ENCODE measurements at places on chromosomes 7 and 10.
A peak's percentile ranks its signal among the peaks of the same experiment; 100 is the strongest.

DNA sequence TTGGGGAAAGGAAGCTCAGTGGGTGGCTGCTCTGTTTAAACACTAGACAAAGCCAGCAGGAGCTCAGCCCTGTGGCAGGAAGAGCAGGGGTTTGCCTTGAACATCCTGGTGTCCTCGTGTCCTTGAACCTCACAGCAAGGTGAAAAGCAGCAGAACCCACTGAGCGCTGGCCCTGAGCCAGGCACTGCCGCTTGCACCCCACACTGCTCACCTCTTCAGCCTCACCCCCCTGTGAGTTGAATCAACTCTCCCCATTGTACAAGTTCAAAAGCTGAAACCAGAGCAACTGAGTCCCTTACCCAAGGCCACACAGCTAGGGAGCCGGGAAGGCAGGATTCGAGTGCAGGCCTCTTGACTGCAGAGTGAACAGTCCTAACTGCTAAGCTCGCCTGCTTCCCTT lies 32.0 kb downstream of the SLC29A3 start:
- H3K27ac ChIP-seq: no peak overlapping the region
- peaks cover 17% of the 10 kb centered on the region for H3K36me3 ChIP-seq
- H3K4me3 ChIP-seq: peak overlapping the region; percentile 34
- H3K4me1 ChIP-seq: peaks cover 29% of the 10 kb centered on the region

DNA sequence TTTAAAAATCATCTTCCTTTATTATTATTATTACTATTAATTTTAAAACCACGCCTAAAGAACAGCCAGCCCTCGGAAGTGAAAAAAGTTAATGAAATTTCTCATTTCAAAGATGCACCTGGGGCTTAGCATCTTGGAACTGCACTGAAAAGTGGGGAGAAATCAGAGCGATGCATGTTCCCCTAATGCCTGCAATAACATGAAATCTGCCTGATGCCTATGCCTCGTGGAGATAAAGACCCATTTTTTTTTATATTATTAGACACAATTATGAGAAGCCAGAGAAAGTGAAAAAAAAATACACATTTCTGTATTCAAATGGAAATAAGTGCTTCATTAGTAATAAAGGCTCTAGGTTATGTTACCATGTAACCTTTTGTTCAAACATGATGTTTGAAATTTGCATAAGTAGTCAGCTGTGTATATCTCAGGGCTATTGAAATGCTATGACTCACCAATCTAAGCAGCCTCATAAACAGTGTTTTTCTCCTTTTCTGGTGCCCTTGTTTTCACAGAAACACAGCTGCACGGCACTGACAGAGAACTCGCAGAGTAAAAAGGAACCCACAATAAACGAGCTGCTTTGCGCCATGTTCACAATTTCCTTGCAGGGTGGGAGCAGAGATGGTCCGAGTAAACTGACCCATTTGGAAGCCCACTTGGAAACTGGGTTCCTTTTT lies 175.8 kb upstream of the PRKCQ start:
- DNase-seq: no peak
- H3K27ac ChIP-seq: no peak overlapping the region
- no peaks in the 10 kb centered on the region for H3K4me1 ChIP-seq
- H3K36me3 ChIP-seq: no peaks in the 10 kb centered on the region
- H3K27me3 ChIP-seq: peaks cover 36% of the 10 kb centered on the region

- peaks cover 30% of the 10 kb centered on the region for H3K27me3 ChIP-seq
- DNase-seq: no peak
- H3K36me3 ChIP-seq: no peaks in the 10 kb centered on the region
- no peak overlapping the region for H3K4me3 ChIP-seq
- no peak overlapping the region for H3K27ac ChIP-seq
- H3K4me1 ChIP-seq: peaks cover 2% of the 10 kb centered on the region
These were observed 272.3 kb downstream of the PTPRN2 start for GRCh38 chr7:158315326-158315725.

- no peak overlapping the region for H3K27ac ChIP-seq
- H3K27me3 ChIP-seq: no peaks in the 10 kb centered on the region
- no peak overlapping the region for H3K4me3 ChIP-seq
- H3K4me1 ChIP-seq: no peaks in the 10 kb centered on the region
- no peak for DNase-seq
- H3K36me3 ChIP-seq: no peaks in the 10 kb centered on the region
These were observed 580.6 kb downstream of the PHTF2 start for GRCh38 chr7:78379148-78379547.

GRCh38 chr7:114921631-114922025 lies 266 bp upstream of the MDFIC start:
- H3K4me3 ChIP-seq: peak overlapping the region; percentile 87
- no peaks in the 10 kb centered on the region for H3K27me3 ChIP-seq
- peaks cover 17% of the 10 kb centered on the region for H3K4me1 ChIP-seq

DNA sequence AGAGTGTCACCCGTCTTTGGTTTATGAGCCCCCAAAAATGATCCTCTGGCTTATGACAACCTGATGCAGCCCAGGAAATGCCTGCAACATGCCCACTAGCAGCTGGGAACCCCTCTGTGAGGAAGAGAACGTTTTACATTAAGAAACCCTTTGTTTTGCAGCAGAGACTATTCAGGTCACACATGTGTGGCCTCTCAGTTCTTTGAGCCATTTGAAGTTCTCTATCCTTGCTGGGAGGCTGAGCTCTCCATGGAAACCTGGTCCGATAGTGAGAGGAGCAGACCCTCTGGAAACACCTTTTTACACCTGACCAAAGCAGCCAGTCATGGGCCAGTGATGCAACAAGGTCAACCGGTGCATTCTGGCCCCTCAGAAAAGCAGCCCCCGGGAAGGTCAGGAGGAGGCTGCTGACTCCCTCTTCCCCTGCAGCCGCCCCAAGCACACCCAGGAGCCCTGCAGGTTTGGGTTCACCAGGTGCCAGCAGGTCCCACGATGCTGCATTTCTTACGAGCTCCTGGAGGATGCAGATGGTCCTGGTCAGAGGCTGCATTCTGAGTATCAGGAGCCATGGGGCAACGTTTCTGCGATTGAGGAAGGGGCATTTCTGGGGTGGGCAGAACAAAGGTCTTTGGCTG lies 134.3 kb downstream of the ZMYND11 start:
- no peak overlapping the region for H3K27ac ChIP-seq
- H3K4me1 ChIP-seq: peaks cover 3% of the 10 kb centered on the region
- H3K36me3 ChIP-seq: no peaks in the 10 kb centered on the region

DNA sequence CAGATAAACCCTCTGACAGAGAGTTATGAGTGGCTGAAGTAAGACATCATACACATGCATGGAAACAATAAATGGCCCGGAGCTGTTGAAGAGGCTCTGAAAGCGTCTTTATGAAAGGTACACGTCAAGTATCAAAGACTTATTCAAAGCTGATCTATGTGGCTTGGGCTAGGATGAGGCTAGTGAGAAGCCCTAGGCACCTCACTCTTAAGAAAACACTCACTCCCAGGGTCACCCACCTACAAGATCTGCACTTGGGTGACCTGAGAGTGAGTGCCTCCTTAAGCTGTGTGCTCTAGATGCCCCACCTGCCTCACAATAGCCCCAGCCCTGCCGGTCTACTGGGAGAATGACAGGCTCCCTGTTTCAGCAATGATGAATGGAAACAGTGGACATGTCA lies 1.1 kb upstream of the GIMAP1 start:
- H3K27me3 ChIP-seq: no peaks in the 10 kb centered on the region
- peaks cover 53% of the 10 kb centered on the region for H3K4me1 ChIP-seq
- DNase-seq: no peak
- peak overlapping the region; percentile 100 for H3K4me3 ChIP-seq
- peak overlapping the region; percentile 99 for H3K27ac ChIP-seq
- peaks cover 34% of the 10 kb centered on the region for H3K36me3 ChIP-seq

GRCh38 chr7:149494738-149495368 lies 2.8 kb downstream of the ZNF746 start:
- no peaks in the 10 kb centered on the region for H3K27me3 ChIP-seq
- peaks cover 35% of the 10 kb centered on the region for H3K4me1 ChIP-seq
- no peaks in the 10 kb centered on the region for H3K36me3 ChIP-seq
- DNase-seq: no peak

DNA sequence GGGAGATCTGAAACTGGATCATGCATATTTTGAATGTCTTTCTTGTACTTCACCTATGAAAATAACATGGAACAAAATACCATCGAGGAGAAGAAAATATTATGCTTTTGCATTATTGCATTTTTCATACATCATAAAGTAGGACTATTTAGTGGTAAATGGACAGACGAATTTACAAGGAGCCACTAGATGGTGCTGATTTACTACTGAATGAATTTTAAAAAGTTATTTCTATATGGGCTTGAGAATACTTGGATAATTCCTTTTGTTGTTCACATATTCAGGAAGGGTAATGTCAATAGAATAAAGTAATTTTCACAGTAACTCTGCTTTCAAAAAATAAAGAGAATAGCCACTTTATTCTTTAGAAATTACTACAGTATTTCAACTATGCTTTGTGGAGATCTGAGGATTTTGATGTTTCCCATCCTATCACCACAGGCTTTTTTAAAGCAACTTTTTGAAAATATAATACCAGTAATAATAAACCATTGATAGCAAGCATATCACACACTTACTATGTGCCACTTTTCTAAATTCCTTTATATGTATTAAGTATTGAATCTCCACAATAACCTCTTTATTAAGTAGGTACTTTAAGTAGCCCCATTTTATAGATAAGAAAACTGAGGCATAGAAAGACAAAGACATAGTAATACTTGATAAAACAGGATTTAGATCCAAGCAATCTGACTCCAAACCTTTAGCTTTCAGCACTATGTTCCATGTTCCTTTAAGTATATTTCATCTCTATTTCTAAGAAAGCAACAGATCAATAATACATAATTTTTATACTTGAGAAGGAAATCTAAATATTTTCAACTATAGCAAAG lies 38.6 kb downstream of the NEBL start:
- no peak overlapping the region for H3K4me3 ChIP-seq
- no peak overlapping the region for H3K27ac ChIP-seq
- no peaks in the 10 kb centered on the region for H3K4me1 ChIP-seq
- no peaks in the 10 kb centered on the region for H3K36me3 ChIP-seq
- no peak for DNase-seq
- peaks cover 1% of the 10 kb centered on the region for H3K27me3 ChIP-seq

GRCh38 chr10:104924101-104924795 lies 283.2 kb downstream of the SORCS3 start:
- no peaks in the 10 kb centered on the region for H3K4me1 ChIP-seq
- no peaks in the 10 kb centered on the region for H3K36me3 ChIP-seq
- peaks cover 8% of the 10 kb centered on the region for H3K27me3 ChIP-seq
- H3K27ac ChIP-seq: no peak overlapping the region
- no peak overlapping the region for H3K4me3 ChIP-seq

DNA sequence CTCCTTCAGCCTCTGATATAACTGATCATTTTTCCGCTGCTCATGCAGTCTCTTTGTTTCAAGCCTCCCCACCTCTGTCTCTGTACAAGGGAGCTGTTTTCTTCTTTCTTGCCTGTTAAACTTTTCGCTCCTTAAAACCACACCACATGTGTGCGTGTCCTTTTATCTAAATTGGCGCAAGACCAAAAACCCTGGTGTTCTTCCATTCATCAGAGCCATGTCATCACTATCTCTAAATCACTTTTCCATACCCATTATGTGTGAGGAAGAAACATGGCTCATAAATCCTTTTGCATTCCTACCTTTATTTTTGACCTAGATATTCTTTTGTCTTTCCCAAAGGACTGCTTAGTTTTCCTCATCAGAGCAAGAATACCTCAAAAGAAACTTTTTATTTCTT lies 239.0 kb upstream of the IMMP2L start:
- H3K27ac ChIP-seq: no peak overlapping the region
- H3K27me3 ChIP-seq: peaks cover 8% of the 10 kb centered on the region
- no peaks in the 10 kb centered on the region for H3K4me1 ChIP-seq
- H3K36me3 ChIP-seq: no peaks in the 10 kb centered on the region
- no peak for DNase-seq
- no peak overlapping the region for H3K4me3 ChIP-seq

DNA sequence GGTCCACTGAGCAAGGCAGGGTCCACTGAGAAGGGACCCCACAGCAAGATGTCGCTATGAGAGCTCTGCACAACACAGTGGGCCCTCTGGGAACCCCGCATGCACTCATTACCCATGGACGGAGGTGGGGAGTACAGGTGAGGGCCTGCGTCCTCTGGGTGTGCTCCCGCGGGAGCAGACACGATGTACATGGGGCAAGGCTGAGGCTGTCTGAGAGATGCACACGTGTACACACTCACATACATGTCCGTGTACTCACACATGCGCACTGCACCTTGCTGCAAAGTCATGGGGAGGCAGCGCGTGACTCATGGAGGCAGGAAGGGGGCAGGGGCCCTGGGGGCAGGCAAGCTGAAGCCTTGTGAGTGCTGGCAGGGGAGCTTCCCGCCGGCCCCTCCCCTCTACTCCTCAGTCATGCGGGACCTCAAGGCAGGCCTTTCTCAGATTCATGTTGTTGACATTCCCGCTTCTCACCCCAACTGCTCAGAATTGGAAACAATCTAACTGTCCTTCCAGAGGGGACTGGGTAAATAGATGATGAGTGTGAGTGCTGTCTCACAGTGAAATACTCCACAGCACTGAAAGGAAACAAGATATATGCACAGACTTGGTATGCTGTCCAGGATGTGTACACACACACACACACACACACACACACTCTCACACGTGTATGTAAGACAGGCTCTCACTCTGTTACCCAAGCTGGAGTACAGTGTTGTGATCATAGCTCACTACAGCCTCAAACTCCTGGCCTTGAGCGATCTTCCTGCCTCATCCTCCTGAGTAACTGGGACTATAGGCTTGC lies 40.0 kb downstream of the GOLGA7B start:
- no peak for DNase-seq
- no peak overlapping the region for H3K4me3 ChIP-seq
- H3K27me3 ChIP-seq: no peaks in the 10 kb centered on the region
- H3K36me3 ChIP-seq: no peaks in the 10 kb centered on the region

- DNase-seq: no peak
- H3K27ac ChIP-seq: peak overlapping the region; percentile 86
- H3K4me1 ChIP-seq: peaks cover 63% of the 10 kb centered on the region
- H3K36me3 ChIP-seq: peaks cover 6% of the 10 kb centered on the region
These were observed 46.9 kb downstream of the ZNRF2 start for GRCh38 chr7:30331338-30331737.

GRCh38 chr7:41047211-41047610 lies 655.7 kb downstream of the INHBA start:
- H3K27me3 ChIP-seq: no peaks in the 10 kb centered on the region
- H3K4me1 ChIP-seq: no peaks in the 10 kb centered on the region
- H3K27ac ChIP-seq: no peak overlapping the region
- DNase-seq: no peak

GRCh38 chr10:6072215-6072934 lies 10.2 kb upstream of the IL2RA start:
- H3K36me3 ChIP-seq: no peaks in the 10 kb centered on the region
- H3K27ac ChIP-seq: no peak overlapping the region
- no peaks in the 10 kb centered on the region for H3K27me3 ChIP-seq
- peak overlapping the region; percentile 42 for H3K4me3 ChIP-seq

- H3K4me3 ChIP-seq: no peak overlapping the region
- H3K27me3 ChIP-seq: no peaks in the 10 kb centered on the region
- no peak for DNase-seq
- peak overlapping the region; percentile 81 for H3K27ac ChIP-seq
These were observed 47.7 kb downstream of the LRRN3 start for GRCh38 chr7:111138586-111138985.

DNA sequence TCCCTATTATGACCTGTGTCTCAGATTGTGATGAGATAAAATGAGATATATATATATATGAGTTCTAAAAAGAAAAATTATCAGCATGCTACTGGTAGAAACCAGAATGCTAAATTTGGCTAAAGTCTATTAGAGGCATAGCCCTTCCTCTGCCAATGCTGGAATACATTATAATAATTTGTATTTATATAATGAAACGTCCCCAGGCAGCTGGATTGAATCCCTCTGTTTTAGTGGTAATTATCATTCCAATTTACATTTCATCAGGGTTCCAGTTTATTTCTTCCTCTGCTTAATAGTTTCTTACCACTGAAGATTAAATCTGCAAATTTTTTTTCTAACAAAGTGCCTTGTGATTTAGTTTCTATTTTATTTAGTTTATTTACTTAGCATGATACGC lies 71.8 kb upstream of the ABI1 start:
- H3K4me3 ChIP-seq: no peak overlapping the region
- peaks cover 2% of the 10 kb centered on the region for H3K27me3 ChIP-seq
- no peak overlapping the region for H3K27ac ChIP-seq
- H3K36me3 ChIP-seq: peaks cover 8% of the 10 kb centered on the region
- DNase-seq: no peak
- H3K4me1 ChIP-seq: peaks cover 6% of the 10 kb centered on the region

All from naive thymus-derived CD8-positive, alpha-beta T cell (primary cell).